ENCODE measurements at places on chromosomes 7 and 10.

GRCh38 chr7:67854221-67855178 lies 857.9 kb downstream of the TYW1 start:
- no peak for DNase-seq

GRCh38 chr7:25259487-25260243 lies 31.4 kb upstream of the NPVF start:
- no peak for DNase-seq

- DNase-seq = no peak
These were observed 3.7 kb downstream of the GPR26 start for GRCh38 chr10:123669886-123670285.

- DNase-seq = no peak
These were observed 8.3 kb upstream of the GDF10 start for GRCh38 chr10:47291682-47292081.
